Fibroblast of skin of right quadriceps (primary cell): ENCODE measurements at places on chromosomes 7 and 10.

- DNase-seq: no peak
Measured at GRCh38 chr10:1577945-1578344, 159.4 kb downstream of the ADARB2 start.

DNA sequence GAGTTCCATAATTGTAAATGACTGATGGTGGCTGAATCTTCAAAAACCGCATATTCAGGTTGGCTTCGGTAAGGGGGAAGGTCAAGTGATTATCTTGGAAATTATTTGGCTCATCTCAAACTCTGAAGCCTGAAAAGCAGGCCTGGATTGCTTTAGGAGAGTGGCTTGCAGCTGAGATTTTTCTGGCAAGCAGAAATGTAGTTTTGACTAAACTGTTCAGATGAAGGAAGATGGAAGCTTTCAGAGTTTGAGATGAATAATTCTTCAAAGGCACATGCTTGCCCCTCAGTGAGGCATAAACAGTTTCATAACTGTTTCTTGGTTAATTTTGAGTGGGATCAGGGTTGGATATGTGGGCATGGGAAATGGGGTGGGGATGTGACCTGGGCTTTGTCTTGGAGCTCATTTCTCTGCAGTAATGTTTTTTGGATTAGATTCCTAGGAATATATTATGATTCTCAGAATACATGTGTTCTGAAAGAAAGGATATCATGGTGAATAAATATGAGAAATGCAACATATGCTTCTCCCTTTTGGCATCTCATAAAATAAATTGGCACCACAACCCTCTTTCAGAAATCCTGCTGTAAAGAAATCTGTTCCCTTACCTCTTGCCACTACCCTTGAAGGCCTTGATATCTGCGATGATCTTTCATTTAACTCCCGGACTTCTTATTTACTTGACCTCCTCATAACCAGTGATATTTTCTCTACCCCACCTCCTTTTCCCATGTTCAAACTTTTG, 469.2 kb downstream of the ADRA2A start:
- DNase-seq: no peak

GRCh38 chr7:2986561-2986960, 57.1 kb downstream of the CARD11 start:
- no peak for DNase-seq

DNA sequence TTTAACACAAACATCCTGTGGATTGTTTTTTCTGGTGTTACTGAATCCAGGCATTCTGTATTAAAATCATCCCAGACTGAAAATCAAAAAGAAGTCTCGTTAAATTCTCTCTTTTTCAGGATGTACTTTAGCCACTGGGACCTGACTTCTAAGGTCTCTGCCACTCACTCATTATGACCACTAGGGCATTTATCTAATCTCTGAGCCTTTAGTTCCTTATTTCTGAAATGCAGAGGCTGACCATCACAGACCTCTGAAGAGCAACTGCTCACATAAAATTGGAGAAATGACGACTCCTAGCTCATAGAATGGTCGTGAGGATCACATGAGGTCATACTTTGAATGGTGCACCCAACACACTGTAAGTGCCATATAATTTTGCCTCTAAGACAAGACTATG, 63.2 kb downstream of the KCNMA1 start:
- no peak for DNase-seq

DNA sequence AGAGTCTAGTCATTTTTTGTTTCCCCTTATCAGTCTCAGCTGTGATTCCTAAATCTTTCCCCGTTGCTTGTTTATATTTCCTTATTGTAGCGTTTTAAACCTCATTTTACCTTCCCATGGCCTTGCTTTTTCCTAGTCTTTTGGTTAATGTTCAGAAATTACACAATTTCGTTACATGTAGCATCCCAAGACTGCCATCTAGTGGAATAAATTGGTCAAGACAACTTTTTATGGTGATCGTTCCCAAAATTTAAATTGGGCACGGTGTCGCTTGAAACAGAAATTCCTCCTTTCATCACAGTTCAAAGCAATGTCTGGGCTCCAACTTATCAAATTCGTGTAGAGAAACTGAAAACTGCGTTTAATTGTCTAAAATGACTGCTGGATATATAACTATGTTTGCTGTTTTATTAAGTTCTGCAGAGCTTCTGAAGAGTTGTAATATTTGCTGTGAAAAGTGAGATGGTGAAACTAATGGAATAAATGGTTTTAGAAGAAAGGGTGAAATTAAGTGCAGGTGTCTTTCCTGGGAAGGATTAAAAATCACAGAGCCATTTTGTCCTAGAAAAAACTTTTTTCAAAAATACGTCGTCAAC, 370.2 kb downstream of the PHF14 start:
- DNase-seq: peak; percentile 45

DNA sequence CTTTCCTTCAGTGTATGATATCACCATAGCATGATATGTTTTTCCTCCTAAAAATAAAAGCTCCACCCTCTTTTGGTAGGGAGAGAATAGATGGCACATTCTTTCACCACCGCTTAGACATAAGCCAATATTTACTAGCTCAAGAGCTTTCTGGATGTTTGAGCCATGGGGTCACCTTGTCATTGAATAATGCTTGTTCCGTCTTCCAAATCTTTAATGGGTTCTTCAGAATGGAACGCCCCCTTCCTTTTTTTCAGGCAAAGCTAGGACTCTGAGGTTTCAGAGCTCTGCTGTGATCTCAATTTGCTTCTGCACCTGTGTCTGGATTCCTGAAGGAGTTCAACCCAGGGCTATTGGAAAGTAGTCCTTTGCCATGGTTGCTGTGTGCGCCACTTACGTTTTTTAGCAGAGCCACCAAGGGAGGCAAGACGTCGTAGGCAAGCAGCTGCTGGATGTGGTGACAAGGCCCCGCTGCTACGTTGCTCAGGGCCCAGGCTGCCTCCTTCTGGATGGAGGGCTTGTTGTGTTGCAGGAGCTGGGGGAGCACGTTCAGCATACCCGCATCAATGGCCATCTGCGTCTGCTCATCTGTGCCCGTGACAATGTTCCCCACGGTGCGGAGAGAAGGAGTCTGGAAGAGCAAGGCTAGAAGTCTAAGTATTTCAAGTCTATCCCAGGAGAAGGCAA, 23.2 kb downstream of the KPNA7 start:
- DNase-seq: no peak

DNA sequence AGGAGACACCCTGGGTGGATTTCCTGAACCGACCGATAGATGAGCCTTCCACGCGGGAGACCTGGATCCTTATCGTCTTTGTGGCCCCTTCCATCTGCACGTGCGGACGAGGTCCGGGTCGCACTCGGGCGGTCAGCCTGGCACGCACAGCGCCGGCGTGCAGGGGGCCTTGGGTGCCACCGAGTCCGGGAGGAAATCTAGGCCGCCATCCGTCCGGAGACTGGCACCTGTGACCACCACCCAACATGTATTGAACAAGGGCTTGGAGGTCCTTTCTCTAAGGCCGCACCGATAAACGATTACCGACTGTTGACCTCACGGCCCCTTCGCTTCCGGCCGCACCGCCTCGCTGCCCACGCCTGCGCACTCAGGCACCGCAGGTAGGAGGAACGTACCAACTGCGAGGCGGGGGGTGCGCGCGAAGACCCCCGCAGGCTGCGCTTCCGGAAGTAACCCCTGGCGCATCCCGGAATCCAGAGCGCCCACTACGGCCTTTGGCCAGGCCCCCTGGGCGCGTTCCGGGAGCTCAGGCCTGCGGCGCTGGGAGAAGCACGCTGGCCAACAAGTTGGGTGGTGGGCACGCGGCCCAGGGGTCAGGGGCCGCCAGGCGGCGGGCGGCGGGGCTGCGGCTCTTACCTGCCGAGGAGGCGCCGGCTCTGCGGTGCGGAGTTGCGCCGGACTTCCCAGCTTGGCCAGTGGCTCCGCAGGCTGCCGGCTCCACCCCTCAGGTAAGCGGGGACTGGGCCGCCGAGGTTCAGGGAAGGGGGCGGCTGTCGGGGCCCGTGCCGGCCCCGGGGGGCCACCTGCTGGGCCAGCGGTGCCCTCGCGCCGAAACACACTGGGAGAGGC, at the start of the genes ACTR3C and LRRC61:
Gene ACTR3C, minus strand, starts transcription at position 713 of the 849 bp plus-strand sequence. CDS start 28,249 bp downstream, outside the sequence.
Gene LRRC61, plus strand, starts transcription at position 523 of the 849 bp plus-strand sequence. CDS start 13,507 bp downstream, outside the sequence.
- DNase-seq: peak; percentile 10

DNA sequence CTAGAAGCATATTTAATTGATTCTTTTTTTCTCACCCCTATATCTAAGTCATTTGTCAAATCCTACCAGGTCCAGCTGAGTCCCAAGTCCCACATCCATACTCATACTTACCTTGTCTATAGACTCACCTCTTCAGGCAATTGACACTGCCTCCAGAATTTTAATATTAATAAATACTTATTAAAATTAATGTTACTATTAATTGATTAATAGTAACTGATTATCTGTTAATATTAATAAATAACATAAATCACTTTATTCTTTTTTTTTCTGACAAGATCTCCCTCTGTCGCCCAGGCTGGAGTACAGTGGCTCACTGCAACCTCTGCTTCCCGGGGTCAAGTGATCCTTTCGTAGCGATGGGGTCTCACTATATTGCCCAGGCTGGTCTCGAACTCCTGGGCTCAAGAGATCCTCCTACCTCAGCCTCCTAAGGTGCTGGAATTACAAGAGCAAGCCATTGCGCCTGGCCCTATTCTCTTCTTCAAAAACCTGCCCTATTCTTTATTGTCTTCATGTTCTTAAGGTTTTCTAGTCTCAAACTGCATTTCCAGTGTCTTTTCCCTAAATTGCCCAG, 94.4 kb downstream of the ZNF277 start:
- DNase-seq: no peak

- peak; percentile 39 for DNase-seq
Measured at GRCh38 chr7:55571511-55572377, 558 bp downstream of the VOPP1 start.
